Activated gamma-delta T cell (primary cell): ENCODE measurements at places on chromosomes 13 and 19.
A peak's percentile ranks its signal among the peaks of the same experiment; 100 is the strongest.

- DNase-seq, result no peak
These were observed 15.7 kb downstream of the COL4A1 start for GRCh38 chr13:110291286-110291685.

GRCh38 chr13:46855166-46855565, 41.7 kb downstream of the HTR2A start:
- no peak for DNase-seq

- DNase-seq, result no peak
These were observed 15.5 kb upstream of the UGGT2 start for GRCh38 chr13:96068729-96069128.

DNA sequence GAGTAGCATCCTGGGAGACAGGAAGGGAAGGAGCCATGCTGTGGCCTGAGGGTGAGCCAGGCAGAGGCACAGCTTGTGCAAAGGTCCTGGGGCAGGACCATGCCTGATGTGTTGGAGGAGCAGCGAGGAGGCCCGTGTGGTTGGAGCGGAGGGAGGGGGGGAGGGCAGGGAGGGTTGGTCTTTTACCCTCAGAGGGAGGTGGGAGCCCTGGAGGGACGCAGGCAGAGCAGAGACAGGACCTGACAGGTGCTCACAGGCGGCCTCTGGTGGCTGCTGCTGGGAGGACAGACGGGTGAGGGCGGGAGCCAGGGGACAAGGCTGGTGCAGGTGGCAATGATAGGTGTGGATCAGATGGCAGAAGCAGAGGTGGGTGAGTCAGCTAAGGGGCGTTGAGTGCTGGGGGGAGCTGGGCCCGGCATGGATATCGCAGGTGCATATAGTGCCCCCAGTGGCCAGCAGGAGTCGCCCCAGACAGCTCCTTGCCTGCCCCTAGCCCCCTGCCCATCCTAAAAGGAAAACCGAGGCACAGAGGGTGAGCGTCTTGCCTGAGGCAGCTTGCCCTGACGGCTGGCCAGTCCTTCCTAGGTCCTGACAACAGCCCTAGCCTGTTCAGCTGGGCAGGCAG, 9.8 kb upstream of the GNA15 start:
- peak; percentile 51 for DNase-seq

DNA sequence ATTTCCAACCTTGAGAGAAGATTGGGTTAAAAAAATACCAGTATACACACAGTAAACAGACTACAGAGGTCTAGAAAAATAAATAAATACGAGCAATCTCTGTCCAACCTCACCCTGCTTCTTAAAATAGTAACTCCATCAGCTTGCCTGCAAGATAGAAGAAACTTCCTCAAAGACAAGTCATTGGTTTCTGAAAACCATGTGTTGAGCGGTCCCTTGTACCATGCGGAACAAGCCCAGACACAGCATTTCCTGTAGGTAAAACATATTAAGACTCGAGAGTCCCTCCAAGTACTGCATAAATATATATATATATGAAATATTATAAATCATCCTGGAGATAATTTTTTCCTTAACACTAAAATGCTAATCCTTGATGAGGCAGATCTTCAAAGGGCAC, 157.4 kb downstream of the MZT1 start:
- DNase-seq, result no peak

GRCh38 chr19:3642987-3643673, 16.5 kb upstream of the CACTIN start:
- no peak for DNase-seq

DNA sequence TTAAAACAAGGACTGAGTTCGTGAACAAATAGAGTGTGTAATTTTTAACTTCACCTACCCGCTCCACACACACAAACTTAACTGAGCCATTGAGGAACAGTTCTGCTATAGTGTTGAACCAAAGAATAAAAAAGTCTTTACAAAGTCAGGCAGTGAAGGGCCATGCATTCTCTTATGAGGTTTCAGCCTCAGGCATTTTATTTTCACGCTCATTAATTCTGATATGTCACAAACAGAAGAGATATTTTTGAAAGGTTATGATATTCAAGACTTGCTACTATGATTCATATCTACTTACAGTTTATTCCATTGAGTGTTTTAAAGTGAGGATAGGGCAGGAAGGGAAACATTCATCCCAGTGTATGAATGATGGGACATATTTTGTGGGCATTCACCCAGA, 282.2 kb downstream of the SLITRK5 start:
- no peak for DNase-seq

GRCh38 chr13:93355094-93355493, 128.5 kb downstream of the GPC6 start:
- no peak for DNase-seq

- DNase-seq, result no peak
These were observed 7.4 kb downstream of the IFNL2 start for GRCh38 chr19:39275578-39275977.

- DNase-seq, result no peak
These were observed 66.8 kb downstream of the IPO5 start for GRCh38 chr13:98020271-98020670.

DNA sequence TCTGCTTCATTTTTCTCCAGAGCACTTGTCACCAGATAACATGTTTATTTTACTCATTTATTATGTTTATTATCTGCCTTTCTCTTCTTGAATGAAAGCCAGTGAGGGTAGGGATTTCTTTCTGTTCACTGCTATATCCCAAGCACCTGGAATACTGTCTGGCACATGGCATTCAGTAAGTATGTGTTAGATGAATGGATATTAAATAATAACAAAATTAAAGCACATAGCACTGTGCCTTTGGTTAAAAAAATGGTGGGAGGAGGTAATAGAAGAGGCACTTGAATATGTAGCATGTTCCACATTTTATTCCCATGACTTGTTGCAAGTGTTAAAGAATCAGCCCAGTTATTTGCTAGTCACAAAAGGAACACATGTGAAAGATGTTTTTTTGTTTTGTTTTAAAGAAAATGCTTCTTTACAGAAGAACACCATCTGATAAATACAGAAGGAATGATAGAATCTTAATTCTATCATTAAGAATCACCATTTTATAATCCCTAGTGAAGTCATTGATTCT, 151.0 kb downstream of the DLEU7 start:
- no peak for DNase-seq

DNA sequence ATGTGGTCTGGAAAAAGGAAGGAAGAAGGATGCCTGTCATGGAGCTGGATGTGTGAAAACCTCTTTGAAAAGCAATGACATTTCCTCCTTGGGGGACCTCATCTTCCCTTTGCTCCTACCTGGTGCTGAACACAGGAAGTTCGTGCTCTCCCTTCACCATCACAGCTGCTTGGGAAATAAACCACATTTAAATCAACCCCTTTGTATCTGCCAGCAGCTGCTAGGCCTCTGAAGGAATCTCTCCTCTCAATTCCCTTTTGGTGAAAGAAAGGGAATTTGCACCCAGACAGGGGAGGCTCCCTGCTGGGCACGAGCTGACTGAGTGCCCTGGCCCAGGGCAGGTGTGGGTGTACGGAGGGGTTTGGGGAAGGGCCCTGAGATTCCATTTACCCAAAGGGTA, 437.7 kb downstream of the TSHZ3 start:
- no peak for DNase-seq

DNA sequence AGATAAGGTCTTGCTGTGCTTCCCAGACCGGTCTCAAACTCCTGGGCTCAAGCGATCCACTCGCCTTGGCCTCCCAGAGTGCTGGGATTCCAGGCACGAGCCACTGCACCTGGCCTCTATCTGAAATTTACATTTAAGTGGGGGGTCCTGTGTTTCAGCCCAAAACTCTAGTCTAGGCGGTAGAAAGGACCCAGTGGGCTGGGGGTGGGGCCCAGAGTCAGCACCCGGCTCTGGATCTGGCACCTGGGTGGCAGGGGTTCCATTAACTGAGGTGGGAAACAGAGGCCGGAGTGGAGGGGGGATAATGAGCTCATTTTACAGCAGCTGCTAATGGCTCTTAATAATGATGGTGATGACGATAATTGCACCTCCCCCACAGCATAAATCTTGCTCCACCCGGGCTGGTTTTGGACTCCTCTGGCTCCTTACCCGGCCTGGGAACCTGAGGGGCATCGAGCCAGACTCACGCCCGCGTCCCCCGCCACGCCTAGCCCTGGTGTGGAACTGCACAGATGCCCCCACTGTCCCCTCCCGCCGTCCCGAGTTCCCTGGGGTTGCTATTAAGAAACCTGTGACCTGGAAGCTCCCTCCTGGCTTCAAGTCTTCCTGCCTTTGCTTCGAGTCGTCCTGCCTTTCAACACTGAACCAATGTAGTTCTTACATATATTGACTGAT, 17.8 kb upstream of the KLF2 start:
- DNase-seq, result no peak

GRCh38 chr13:25249001-25249543, 38.2 kb downstream of the MTMR6 start:
- DNase-seq, result no peak

DNA sequence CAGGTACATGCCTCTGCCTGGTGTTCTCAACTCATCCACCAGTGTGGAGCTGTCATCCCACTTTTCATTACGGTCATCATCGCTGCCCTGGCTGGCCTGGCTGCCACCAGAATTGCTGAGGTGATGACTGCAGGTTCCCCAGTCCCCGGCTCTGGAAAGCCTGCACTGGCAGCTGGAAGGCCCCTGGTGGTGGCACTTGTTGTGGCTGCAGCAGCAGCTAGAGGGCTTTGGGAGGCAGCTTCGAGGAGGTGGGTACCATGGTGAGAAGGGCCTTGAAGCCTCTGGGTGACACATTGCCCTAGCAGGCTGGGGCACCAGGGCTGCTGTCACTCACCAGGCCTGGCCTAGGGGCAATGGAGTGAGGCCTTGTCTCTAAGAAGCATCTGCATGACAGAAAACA, 25.3 kb upstream of the ZNF14 start:
- no peak for DNase-seq

GRCh38 chr13:74464670-74465069, 330.5 kb upstream of the KLF12 start:
- no peak for DNase-seq
